ENCODE measurements at places on chromosomes 3 and 15. TPM values are rescaled to one million over a fixed set of nuclear protein-coding genes. Genes with fewer than 3 reads are reported as not detected.

DNA sequence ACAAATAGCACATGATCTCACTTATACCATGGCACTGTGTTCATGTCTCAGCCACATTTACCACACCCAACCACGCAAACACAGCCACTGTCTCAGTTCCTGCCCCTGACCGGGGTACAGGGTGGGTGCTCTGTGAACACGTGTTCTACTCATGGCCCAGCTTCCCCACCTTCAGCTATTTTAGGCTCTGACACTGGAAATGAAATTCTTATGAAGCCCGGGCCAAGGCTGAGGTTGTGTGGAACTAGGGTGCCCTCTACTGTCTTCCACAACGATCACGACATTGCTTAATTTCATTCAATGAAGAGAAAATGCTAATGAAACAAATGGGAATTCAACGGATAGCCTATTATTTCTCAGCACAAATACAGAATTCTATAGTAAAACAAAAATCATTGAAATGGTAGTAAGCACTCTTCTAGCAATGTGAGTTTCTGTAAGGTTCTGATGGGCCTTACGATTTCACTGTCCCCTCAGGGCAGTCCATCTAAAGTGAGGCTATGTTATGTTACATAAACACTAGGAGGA, 2.1 kb upstream of the GABRA5 start:
- DNase-seq, result peak; percentile 87

DNA sequence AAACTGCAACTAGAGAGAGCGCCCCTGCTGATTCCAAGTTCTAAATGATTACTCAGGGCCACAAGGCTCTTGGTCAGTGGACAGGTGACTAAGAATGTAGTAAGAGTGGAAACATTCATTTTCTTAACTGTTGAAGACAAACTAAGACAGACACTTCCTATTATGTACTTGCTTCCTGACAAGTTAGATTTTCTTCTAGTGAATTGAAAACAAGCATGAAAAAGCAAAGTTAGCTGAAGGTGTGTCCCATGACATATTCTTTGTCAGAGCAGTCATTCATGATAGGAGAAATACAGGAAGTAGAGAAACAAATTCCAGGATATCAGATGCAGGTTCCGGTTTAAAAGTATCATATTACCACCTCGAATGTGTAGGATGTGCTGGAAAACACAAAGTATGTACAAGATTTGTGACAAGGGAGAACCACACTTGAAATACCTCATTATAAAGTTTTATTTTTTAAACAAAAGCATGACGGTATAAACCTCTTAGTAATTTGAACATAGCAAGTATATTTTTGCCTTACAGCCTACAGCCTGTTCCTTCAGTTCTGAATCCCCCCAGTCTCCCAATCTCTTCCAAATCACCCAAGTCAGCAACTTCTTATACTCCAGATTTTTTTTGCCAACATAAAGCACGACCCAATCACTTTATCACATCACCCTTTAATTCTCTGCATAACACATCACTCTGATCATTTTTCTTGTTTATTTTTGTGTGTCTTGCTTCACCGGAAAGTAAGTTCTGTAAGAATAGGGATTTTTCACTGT, 6.2 kb downstream of the TSPAN3 start:
- DNase-seq, result no peak

DNA sequence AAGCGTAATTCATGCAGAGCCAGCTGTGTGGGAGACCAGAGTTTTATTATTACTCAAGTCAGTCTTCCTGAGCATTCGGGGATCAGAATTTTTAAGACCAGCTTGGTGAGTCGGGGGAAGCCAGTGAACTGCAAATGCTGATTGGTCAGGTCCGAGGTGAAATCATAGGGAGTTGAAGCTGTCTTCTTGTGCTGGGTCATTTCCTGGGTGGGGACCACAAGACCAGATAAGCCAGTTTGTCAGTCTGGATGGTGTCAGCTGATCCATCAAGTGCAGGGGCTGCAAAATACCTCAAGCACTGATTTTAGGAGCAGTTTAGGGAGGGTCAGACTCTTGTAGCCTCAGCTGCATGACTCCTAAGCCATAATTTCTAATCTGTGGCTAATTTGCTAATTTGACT, 228.1 kb upstream of the ATP10A start:
- DNase-seq, result no peak

POPDC2 gene
- total RNA-seq, result 38.7 TPM
